ENCODE measurements at places on chromosomes 3 and 15. TPM values are rescaled to one million over a fixed set of nuclear protein-coding genes. Genes with fewer than 3 reads are reported as not detected.

TUBGCP5 gene
- 16.3 TPM for total RNA-seq

RBP2 gene
- 5.3 TPM for total RNA-seq

NCKIPSD gene
- total RNA-seq, result 19.9 TPM

ASB14 gene
- not detected for total RNA-seq

B3GNT5 gene
- total RNA-seq, result 35.2 TPM

ZBED2 gene
- total RNA-seq, result not detected

TM4SF18 gene
- total RNA-seq, result 12.3 TPM

LRRC2 gene
- 2.1 TPM for total RNA-seq

BCHE gene
- 4.1 TPM for total RNA-seq

LRRC34 gene
- 3.4 TPM for total RNA-seq

KLF15 gene
- total RNA-seq, result 53.8 TPM

- no peak for DNase-seq
Observed at GRCh38 chr3:138833899-138834595, 681 bp downstream of the PIK3CB start.

DNA sequence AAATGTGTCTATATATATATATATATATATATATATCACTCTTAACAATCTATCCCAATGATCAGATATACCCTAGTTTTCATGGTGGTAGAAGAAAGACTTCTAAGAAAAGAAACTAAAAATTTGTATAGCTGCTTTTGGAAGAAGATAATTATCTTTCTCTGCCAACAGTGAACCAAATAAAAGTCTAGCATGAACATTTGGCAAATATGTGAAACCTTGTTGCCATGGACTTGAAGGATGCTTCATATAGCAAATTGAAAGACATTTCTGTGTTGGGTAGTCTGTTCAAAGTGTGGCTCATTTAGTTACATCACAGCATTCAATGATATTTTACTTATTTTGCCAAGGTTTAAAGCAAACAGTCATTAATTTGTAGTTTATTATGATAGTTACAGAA is 219.9 kb upstream of the NECTIN3 start:
- DNase-seq, result no peak

DNA sequence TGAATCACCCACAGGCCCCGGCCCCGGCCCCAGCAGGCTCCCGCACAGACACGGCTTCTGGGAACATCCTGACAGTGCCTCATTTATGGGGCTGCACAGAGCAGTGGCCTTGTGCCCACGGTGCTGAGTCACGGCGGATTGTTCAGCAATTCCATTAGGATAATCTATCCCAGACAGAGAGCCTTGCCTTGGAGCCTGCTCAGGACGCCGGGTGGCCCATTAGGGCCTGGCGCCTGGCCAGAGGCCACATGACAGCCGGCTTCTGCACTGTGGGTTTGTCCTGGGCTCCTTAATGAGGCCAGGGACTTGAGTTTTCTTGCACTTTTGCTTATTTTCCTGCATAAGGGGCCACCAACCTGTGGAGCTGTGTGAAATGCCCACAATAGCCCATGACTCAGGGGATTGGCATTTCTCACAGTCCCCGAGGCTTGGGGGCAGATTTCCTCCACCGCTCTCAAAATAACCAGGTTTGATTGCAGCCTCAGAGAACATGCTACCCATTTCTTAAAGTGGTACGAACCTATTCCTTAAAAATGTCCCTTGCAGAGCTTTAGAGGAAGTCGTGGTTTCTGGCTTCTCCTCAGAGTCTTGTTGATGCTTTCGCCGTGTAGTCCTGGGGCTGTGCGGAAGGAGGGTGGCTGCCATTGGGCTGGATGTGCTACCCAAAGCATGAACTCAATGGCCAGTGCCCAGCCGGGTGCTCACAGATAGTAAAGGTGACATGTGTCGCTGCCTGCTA is 19.0 kb downstream of the SYNM start:
- peak; percentile 92 for DNase-seq

- no peak for DNase-seq
Observed at GRCh38 chr15:92095693-92096092, 242.2 kb downstream of the SLCO3A1 start.

GRCh38 chr3:177314897-177315296 is 117.6 kb upstream of the TBL1XR1 start:
- DNase-seq, result no peak

DNA sequence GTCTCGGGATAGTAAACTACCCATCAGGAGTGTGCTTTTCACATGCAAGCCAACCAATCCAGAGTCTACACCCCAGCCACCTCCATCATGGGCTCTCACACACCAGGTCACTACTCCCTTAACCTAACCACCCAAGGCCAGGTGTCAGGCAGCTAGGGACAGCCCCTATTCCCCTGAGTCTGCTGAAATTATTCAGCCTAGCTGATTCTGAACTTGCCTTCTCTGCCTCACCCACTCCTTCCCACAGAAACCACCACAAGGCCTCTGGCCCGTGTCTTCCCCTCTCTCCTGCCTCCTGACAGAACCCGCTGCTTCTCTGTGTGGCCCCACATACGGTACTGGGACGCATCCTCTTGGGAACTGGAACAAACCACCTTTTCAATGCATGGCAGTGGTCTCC is 82.1 kb downstream of the PCSK6 start:
- DNase-seq, result no peak

GRCh38 chr3:171095063-171095462 is 68.5 kb upstream of the SLC2A2 start:
- no peak for DNase-seq

- no peak for DNase-seq
Observed at GRCh38 chr15:58380280-58380945, 51.4 kb upstream of the LIPC start.

GRCh38 chr15:63238796-63239195 is 38.6 kb upstream of the APH1B start:
- DNase-seq, result no peak

DNA sequence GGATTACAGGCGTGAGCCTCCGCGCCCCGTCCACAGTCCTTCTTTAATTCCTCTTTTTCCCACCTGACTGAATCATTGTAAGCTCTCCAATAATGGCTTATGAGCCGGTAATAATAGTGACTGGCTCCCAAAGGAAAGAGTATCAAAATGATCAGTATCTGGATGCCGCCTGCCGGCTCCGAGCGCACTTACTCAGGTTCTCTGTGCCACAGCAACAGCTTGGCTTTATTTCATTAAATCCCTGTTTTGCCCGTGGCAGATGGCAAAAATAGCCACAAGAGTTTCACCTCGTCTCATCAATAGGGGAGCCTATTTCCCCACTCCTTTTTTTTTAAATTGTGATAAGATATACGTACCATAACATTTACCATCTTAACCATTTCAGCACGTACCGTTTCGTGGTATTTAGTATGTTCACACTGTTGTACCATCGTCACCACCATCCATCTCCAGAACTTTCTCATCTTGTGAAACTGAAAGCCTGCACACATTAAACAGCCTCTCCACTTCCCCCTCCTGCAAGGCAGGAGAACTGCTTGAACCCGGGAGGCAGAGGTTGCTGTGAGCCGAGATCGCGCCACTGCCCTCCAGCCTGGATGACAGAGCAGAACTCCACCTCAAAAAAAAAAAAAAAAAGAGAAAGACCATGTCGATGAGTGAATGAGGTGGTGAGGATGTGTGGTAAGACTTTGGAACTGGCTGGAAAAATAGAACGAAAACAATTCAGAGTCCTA is 80.7 kb upstream of the DLG1 start:
- DNase-seq, result peak; percentile 73

GRCh38 chr15:68775671-68776476 is 44.8 kb downstream of the ANP32A start:
- DNase-seq, result peak; percentile 90

DNA sequence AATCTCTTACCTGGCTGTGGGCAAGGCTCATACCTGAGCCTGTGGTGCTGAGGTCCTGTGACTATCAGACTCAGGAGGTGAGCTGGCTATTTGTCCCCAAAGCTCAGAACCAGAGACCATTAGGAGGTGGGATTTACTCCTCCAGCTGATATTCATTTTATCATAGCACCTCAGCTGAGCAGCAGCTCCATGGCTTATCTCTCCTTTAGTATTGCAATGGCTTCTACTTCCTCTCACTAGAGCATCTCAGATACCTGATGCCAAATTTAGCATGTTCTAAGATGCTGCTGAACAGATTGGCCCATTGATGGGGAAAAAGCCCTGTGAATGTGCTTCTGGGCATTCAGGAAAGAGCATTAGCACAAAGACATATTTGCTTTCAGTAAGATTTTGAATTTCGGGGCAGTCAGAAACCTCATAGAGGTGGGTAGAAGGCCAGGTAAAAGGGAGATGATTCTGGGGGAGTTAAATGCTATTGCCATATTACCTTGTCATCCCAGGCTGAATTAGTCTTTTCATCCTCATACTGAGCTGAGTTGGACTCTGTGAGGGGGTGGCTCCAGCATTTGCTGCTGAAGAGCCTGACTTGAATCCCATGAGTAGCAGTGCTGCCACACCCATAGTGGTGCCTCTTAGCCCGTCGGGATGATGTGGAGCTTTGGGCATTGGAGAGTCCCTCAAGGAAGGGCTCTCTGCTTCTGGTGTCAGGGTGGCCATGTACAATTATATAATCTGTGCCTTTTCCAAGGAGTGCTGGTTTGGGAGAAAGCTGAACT is 2.4 kb downstream of the BSN start:
- DNase-seq, result no peak

GRCh38 chr15:52498706-52499105 is 30.0 kb downstream of the MYO5A start:
- DNase-seq, result no peak

- DNase-seq, result no peak
Observed at GRCh38 chr3:169323578-169324451, 339.7 kb downstream of the MECOM start.

DNA sequence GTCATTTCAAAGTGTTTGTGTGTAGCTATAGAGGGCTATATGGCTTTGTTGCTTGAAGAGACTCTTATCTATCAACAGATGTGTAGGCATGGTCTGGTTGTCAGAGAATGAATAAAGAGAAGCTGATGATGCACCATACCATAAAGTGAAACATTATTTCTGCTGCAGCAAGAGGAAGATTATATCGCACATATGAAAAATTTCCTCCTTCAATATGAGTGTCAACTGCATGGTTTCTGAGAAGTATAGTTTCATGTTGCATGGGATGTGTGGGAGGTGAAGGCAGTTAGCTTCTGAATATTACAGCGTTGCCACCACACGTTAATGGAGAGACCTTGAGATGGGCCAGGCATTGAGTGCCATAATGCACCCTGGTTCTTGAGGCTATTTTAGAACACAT is 217.9 kb downstream of the SATB1 start:
- no peak for DNase-seq

DNA sequence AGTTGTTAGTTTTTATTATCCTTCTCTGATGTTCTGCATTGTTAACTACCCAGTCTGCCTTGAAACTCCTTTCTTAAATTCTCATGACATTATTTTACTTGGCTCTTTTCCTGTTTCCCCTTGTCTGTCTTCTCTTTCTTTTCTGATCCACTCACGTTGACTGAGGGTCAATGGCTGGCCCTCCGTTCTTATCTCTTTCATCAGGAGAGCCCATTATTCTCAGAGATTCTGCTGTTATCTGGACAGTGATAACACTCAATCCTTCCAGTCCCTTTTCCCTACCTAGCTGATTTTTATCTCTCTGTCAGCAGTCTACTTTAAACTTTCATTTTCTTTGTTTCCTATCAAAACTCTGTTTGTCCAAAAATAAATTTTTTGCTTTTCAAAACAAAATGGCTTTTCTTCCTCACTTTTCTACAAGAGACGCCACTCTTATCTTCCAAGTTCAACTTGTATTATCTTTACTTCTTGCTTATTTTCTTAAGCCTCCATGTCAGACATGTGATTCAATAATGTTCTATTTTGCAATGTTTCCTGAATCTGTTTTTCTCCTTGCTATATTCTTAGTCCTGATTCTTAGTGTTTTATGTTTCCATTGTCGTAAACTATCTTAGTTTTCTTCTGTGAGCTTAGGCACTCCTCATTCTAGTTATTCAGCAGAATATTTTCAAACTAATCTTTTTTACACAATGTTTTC is 120.2 kb downstream of the NEDD4 start:
- no peak for DNase-seq

- DNase-seq, result no peak
Observed at GRCh38 chr3:31165399-31165860, 271.0 kb upstream of the GADL1 start.

DNA sequence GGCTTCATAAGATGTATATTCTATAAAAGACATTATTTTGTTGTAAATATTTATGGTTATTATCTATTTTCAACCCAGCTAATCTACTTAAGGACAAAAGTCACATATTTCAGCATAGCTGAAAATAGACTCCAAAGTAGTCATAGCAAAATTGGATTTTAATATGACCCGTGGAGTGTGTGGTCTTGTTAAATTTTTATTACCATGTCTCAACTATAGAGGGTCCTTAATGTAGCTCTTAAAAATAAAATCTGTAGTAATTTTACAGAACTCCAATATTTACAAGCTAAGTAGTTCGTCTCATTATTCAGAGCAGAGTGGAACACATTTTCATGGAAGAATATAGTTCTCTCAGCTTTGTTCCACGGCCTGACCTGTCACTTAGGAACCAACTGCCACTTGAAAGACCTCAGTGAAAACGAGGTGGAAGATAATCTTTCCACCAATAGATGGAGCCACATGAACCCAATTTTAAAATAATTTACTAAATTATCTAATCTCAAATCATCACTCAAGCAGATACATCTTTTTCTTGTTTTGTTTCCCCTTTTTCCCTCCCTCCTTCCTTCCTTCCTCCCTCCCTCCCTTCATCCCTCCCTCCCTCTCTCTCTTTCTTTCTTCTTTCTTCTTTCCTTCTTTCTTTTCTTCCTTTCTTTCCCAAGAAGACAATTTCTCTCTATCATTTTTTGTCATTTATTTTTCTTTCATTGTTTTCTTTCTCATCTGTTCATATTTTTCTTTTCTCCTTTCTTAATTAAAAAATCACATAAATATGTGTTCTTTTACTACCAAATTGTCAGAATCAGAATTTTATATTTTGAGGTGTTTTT is 97.2 kb downstream of the CLDN1 start:
- DNase-seq, result no peak

DNA sequence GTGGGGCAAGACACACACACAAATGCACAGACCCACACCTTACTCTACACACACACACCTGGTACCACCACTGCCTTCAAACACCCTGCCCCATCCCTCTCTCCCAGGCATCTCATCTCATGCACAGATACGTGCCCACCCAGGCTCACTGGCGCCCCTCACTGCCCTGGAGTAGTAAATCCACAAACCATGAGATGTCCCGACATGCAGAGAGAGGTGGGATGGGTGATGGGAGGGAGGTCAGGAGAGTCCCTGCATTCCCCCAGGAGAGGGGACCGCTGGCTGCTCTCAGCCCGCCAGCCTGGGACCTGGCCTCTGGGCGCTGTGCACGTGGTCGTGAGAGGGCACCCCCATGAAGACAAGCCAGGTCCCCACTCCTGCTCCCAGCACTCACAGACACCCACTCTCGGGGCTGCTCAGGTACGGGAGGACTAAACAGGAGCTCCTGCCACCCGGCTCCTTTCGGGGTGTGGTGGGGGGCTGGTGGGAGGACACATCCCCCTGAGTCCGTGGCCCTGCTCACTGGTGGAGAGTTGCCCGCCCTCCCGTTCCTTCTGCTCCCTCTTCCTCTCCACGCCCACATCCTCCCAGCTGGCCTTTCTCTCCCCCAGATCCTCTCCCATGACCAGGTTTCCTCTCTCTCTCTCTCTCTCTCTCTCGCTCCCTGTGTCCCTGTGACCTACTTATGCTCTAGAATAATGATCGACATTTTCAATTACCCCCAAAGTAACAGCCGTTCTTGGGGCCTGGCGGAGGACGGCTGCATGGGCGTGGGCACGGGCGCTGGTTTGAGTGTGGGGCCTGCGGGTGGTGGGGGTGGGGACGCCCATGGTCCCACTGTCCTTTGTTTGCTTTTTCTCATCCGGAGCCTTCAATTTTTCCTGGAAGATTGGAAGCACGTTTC is 18.9 kb upstream of the CSPG4 start:
- no peak for DNase-seq

GRCh38 chr15:101427606-101428487 is 61.7 kb downstream of the PCSK6 start:
- DNase-seq, result no peak

GRCh38 chr3:101509281-101509680 is 3.7 kb downstream of the SENP7 start:
- no peak for DNase-seq
